ENCODE measurements at places on chromosomes 12 and 14.

DNA sequence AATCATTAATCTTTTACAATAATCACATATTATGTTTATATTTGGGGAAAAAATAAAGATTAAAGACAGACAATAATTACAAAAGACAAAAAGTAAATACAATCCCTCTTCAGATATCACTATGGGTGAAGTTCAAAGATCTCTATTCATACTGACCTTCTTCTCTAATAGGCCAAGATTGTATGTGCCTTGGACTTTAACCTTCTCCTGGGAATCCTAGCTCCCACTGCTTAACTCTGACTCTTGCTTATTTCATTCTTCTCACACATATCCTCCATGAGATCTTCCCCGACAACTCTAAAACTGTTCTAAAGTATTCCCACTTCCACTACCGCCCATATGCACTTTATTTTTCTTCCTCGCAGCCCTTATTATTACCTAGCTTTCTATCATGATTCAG is 83.8 kb downstream of the EEA1 start:
- DNase-seq: no peak

DNA sequence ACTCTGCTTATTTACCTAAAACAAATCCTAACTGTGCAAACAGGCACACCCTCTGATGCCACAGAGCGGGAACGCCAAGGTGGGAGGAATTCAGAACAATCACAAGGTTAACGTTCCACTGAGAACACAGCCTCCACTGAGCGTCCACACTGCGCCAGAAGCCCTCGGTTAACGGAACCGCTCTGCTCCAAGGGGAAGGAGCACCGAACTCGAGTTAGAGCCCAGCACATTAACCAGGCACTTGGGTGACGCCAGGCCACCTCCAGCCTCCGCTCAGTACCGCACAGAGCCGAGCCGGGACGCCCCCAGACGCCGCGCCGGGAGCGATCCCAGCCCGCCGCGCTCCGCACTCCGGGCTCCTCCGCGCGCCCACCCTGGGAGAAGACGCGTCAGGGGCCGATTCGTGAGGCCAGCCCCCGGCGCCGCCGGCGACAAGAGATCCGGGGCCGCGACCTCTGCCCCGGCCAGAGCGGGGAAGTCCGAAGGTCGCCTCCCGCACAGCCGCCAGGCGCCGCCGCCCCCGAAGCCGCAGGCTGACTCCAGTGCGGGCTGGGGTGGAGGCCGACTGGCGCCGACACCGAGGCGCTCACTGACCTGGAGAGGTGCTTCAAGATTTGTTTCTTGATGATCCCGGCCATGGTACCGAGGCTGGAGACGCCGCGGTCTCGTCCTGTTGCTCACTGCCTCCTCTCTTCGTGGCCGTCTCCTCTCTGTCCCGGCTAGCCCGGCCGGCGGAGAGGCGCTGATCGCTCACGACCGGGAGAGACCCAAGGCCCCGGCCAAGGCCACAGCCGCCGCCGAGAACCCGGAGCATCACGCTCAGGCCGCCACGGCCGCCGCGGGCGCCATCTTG is 450 bp downstream of the BLTP3B start:
- DNase-seq: peak; percentile 28

DNA sequence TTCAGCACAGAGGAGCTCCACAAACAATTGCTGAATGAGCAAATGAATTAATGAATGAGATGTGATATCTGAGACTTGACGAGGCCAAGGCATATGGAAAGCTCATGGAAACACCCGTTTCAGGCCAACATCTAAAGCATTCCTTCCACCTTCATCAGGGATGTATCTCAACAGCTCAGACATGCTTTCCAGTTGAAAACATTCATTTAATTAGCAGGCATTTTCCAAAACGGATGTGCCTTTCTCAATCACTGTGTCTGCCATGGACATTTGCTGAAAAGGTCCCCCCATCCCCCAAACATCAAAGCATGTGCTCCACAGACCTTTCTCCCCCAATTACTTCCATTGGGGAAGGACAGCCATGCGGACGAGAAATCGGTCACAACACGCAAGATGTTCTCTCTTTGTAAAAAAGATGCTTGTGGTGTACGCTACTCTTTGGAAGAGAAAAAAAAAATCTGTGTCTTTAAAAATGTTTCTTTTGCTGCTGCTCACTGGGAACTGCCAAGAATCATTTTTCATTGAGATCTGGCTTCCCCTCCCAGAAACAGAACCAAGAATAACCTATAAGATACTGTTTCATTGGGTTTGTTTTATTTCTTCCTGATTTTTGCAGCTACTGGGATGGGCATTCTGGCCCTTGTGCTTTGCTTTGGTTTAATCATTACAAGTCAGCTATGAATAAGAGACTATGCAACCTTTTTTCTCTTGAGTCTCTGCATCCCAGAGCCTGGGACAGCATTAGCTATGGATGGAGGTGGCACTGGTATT is 528.2 kb downstream of the MED13L start:
- no peak for DNase-seq

DNA sequence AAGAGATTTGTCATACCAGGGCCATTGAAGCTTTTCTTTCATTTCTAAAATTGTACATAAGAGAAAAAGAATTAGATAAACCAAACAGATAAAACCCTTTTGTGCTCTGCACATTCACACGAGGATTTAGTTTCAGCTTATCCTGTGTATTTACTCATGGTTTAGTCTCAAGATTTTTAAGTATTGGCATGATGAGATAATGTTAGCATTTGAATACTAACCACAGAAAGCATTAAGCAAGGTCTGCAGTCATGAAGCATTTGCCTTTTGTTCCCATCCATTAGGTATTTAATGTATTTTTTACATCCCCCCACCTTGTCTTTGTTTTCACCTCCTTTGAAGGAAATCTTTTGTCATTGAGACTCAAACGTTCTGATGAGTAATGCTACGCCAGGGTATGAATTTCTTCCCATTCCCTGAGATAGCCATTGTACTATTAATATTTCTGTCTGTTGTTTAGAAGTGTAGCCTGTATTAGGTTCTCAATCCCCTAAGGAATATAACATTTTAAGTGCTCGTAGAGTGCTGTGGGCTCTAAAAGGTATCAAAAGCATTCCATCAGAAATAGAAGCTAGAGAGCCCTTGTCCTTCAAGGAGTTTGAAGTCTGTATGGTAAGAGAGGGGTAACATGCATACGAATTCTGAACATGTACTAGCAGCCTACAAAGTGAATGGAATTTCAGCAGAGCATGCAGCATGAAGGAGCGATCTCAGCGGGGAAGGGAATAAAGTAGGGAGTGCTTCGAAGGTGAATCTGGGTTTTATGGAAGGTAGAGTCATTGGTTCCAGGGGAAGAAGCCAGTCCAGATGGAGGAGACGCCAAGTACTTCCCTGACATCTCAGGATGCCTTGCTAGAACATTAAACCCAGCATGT is 22.3 kb downstream of the CRADD start:
- DNase-seq: no peak

DNA sequence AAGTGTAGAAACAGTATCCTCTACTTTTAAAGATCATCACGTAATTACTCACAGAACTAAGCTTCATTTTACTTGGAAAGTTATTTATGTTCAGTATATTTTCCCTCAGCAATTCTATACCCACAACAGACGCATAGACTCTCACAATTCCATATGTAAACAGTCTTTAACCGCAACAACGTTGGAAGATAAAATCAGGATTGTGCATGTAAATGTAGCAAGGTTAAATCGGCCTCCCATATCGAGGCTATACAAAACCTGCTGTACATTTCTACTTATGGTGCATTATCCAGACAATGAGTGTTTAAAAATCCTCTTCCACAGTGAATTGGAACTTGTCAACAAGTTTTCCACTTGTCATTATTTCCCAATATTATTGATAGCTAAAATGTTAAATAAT is 581.1 kb downstream of the SLC16A7 start:
- DNase-seq: no peak

- no peak for DNase-seq
Measured at GRCh38 chr14:56694609-56695008, 115.0 kb downstream of the TMEM260 start.

DNA sequence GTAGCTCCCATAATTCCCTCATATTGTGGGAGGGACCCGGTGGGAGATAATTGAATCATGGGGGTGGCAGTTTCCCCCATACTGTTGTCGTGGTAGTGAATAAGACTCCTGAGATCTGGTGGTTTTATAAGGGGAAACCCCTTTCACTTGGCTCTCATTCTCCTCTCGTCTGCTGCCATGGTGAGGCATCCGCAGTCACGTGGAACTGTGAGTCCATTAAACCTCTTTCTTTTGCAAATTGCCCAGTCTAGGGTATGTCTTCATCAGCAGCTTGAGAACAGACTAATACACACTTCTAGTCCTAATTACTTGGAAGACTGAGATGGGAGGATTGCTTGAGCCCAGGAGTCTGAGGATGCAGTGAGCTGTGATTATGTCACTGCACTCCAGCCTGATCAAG is 64.4 kb downstream of the TMX1 start:
- no peak for DNase-seq

DNA sequence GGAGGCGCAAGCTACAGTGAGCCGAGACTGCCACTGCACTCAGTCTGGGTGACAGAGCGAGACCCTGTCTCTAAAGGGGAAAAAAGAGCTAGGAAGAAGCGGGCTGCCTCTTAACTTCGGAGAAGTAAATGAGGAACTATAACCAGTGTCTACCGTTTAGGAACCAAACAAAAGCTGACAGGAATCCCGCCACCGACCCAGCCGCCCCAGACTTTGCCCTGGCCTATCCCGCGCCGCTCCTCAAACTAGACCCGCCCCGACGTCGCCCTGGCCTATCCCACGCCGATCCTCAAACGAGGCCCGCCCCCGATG is 568 bp upstream of the SIVA1 start:
- no peak for DNase-seq

GRCh38 chr12:109716512-109717389 is 3.1 kb downstream of the FAM222A start:
- DNase-seq: no peak

GRCh38 chr12:108241986-108242703 is 97.0 kb downstream of the CMKLR1 start:
- DNase-seq: no peak

- no peak for DNase-seq
Measured at GRCh38 chr14:91245029-91245428, 525 bp upstream of the GPR68 start.

DNA sequence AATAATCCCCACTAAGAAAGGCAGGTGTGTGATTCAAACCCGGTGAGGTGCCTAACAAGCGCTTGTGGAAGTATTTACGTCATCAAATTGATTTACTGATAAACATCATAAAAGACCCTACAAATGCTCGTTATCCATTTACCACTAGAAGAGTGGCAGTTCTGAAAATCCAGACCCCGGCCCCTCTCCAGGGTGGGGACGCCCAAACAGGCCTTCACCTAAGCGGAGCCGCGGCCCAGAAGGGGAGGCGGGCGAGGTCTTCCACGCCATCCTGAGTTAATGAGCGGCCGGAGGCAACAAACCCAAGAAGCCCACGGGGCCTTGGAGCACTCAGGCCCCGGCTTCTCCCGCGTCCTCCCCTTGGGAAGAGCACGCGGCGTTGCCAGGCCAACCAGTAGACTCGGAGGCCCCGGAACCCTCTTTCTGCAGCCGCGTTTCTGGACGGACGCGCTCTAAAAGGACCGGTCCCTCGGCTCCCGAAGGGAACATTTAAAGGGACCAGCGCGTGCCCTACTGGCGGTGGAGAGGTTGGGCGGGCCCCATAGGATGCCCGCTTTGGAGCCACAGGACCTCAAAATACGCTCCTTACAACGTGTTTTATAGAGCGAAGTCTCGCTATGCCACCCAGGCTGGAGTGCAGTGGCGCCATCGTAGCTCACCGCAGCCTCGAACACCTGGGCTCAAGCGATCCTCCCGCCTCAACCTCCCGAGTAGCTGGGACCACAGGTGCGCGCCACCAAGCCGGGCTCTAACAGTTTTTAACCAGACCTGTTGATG is 3.5 kb downstream of the PTPN21 start:
- peak; percentile 60 for DNase-seq

- DNase-seq: no peak
Measured at GRCh38 chr12:54287261-54288157, 7.0 kb downstream of the HNRNPA1 start.

DNA sequence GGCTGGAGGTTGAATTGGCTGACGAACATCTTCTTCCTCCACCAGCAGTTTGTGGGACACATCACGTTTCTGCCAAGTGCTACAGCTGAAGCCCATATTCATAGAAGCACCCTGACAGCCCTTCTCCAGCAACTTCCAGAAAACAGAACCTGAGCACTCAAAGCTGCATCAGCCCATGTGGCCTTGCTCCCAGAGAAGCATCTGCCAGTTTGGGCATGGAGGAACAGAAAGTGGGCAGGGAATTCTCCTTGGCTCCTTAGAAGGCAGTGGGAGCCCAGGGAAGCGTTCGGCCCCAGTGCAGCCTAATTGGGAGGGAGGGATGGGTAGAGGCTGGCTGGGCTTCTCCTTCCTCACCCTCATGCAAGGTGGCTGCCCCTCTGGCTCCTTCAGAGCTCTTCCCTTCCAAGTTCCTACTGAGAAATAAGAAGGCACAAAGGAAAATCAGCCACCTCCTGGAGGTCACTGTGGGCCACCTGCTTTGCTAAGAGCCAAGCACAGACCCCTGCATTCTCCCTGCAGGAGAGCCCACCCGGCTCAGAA is 4.1 kb upstream of the NGB start:
- no peak for DNase-seq

DNA sequence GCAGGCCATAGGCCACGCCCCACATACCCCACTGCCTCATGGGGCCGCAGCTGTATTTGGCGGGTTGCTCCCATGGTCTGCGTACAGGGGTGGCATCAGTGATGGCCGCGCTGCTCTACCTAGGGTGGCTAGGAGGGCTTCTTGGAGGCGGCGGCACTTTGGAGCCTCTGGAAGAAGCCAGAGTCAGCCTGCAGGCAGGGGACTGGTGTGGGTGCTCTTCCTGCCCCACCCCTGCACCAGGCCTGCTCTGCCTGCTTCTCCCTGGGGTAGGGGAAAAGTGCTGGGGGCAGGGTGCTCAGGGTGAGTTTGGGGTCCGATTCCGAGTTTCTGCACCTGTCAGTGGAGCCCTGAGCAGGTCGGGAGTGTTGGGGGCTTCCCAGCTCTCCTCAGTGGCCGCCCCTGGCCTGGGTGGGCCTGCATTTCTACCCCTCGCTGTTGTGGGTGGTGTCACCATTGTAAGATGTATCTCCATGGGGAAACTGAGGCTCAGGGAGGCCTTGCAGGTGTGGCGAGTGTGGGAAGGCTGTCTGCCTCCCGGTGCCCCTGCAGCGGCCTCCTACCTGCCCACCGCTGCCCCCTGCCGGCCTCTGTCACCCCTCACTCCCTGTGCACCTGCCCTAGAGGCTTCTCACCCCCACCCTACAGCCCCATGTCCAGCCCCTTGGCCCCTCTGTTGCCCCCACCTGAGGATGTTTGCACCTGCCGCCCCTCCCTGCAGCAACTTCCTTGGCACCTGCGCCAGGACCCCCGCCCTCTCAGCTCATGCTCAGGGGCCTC is 5.5 kb downstream of the CEP170B start:
- DNase-seq: no peak

GRCh38 chr12:28563286-28563685 is 373.0 kb downstream of the CCDC91 start:
- no peak for DNase-seq
